ENCODE measurements at places on chromosomes 6 and 20.

DNA sequence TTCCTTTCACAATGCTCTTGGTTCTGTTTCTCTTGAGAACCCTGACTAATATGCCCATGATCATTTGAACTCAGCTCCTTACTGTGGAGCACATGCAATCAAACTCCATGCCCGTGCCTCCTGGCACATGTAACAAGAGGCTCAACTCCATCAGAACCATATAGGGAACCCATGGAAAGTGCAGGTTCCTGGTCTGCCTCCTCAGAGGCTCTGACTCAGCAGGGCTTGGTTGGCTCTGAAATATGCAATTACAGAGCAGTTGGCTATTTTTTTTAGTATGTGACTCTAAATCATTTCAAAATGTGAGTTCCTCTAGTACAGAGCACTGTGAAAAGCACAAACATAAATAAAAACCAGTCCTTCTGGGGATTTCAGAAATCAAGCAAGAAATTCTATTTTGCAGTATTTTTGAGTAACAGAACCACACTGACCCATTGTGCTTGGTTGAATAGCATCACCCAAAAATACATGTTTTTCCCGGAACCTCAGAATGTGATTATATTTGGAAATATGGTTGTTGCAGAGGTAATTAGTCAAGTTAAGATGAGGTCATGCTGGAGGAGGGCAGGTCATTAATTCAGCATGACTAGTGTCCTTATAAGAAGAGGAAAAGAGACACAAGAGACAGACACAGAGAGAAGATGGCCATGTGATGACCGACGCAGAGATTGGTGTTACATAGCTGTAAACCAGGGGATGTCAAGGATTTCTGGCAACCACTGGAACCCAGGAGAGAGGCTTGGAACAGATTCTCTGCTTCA is 13.2 kb upstream of the MAP3K4 start:
- DNase-seq, result no peak

DNA sequence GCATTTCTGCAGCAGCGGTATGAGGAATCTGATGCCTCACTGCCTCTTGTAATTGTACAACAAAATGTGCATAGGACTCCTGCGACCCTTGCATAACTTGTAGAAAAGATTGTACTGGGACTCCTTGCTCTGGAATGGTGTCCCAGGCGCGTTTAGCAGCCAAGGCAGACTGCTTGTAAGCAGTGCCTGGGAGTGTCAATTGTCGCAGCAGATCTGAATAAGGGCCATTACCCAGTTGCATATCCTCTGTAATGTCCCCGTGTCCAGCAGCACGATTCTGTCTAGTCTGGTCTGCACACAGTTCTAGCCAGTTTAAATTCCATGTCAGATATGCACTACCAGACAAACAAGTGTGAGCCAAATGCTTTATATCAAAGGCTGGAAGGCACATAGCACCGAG is 70.7 kb upstream of the BTN3A2 start:
- DNase-seq, result no peak

DNA sequence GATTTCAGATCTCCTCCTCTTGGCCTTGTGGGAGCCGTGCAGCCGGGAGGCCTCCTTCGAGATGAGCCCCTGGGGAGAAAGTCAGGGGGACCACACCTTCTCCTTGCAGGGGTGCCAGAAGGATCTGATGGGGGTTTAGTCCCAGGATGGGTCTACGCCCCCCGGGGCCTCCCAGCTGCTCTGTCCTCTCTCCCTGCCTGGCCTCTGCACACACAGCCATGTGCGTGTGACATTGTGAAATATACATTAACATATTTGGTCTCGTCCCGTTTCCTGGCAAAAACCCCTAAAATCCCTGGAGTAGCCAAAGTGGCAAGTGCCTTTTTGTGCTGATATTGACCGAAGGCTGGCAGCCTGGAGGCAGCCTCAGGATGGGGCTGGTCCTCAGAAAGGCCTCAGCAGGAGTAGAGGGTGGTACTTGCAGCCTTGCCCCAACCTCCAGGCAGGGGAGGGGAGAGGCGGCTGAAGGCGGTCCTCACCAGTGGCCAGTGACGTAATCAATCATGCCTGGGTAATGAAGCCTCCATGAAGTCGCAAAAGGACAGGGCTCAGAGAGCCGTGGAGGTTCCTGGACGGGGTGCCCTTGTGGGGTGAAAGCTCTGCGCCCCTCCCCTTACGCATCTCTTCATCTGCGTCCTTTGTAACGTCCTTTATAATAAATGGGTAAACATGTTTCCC is 5.1 kb upstream of the HELZ2 start:
- no peak for DNase-seq

DNA sequence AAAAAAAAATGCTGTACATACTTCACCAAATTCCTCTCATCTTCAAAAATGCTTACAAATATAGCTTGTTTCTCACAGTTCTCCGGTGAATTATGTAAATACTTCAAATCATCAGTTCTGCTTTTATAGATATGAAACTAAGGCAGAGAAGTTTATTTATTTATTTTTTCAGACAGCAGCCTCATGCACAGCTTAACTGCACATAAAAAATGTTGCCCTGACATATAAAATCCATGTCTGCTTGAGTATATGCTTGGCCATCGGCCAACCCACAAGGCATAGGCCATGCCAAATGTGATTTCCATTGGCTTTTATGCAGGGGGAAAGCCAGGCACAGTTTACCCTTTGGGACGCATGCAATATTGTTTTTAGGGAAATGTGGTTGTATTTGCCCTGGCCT is 57.3 kb upstream of the PHACTR2 start:
- no peak for DNase-seq

DNA sequence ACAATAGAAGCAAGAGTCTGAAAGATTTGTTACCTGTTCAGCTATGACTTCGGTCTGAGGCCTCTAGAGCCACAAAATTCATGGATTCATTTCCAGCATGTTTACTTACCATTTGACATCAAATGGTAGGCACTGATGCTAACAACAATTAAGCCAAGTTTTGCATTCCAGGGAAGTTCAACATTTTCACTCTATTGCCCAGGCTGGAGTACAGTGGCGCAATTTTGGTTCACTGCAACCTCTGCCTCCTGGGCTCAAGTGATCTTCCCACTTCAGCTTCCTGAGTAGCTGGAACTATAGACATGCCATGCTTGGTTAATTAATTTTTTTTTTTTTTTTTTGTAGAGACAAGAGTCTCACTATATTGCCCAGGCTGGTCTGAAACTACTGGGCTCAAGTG is 114.1 kb upstream of the SGK1 start:
- no peak for DNase-seq

GRCh38 chr6:32168807-32169591 is 4.6 kb downstream of the EGFL8 start:
- peak; percentile 62 for DNase-seq

DNA sequence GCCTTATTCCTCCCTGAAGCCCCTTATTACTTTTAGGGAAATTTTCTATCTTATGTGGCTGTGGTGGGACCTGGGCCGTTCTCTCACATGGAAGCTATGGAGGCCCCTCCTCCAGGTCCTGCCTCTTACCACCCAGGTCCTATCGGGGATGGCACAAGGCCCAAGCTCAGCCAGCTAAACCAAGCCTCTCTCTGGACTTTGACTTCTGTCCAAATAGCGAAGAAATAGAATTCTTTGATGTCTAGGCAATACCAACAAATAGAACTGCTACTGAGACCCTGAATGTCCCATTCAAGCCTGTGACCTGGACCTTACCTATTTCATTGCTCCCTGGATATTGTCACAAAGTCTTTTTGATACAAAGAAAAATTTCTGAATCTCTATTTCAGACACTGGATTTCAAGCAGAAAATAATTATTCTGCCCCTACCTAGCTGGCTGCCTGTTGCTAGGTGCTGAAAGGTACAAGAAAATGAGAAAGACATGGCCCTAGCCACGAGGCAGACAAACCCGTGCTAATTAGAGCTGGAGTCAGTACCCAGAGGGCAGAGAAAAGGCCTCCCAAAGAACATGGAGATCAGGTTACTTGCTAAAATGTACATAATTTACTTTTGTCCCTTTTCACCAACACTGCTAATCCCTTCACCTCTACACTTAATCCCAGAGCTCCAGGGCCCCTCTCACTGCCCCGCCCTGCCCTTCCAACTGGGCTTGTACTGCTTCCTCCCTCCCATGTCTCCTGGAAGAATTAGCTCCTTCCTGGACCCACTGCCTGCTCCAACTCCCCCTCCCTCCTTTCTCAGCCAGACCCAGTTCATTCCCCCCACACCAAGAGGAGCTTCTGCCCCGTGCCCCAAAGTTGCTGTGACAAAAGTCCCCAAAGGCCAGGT is 15.5 kb upstream of the NNAT start:
- no peak for DNase-seq

DNA sequence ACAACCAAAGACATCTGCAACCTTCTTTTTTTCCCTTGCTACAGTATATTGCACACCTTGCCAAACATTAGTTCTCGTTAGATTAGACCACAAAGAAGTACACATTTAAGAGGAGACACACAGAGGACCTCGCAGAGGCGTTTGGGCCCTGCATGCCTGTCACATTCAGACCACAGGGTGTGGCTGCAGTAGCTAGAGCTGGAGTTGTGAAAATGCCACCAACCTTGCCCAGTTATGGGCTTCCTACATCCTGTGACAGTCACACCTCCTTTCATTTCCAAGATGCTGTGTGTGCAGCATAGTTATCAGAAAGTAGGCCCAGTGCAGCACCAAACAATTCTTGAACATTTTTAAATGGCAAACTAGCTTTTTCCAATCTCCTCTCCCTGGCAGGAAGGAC is 2.4 kb downstream of the SYNE1 start:
- DNase-seq, result no peak

- DNase-seq, result no peak
These were observed 10.6 kb upstream of the TTPAL start for GRCh38 chr20:44465001-44465560.

DNA sequence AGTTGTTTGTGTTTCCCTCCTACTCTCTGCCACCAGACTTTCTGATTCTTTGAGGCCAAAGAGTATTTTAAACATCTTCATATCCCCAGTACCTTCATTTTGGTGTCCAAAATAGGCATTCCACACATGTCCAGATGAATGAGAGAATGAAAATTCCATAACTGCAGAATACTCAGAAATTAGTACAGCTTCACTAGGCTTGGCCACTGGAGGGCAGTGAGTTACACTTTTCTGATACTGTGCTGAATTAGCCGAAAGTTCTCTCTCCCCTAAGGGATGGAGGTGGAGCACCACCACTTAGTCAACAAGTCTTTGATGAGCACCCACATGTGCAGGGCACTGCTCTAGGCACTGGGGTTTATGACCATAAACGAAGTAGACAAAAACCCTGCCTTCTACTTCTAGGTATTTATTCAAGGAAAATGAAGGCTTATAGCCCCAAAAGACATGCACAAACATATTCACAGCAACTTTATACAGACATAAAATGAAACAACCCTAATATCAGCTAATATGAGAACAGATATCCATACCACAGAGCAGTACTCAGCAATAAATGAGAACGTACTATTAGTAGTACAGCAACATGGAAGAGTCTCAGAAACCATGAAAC is 46.1 kb upstream of the TMEM217 start:
- no peak for DNase-seq

DNA sequence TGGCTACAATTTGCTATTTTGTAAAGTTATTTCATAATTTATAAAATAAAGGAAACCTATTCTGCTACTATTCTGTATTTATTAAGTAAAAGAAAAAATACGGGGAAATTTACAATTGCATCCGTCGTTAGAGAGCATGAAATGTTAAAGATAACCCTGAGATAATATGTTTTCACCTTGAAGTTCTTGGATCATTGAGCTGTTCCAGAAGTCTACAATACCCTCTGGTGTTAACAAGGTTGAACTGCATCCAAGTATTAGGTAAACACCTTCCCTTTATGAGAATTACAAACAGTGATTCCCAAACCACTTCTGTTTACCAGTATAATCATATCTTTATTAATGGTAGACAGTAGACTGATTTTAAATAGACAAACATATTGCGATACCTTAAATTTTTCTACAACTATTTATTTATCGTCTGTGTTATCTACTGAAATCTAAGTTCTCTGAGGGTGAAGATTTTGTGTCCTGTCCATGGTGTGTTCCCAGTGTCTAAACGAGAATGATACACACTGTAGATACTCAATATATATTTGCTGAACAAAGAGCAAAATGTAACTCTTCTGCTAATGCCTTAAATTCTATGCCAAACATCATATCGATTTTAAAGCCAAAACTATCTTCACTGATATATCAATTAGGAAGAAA is 28.2 kb downstream of the TBC1D32 start:
- DNase-seq, result no peak

DNA sequence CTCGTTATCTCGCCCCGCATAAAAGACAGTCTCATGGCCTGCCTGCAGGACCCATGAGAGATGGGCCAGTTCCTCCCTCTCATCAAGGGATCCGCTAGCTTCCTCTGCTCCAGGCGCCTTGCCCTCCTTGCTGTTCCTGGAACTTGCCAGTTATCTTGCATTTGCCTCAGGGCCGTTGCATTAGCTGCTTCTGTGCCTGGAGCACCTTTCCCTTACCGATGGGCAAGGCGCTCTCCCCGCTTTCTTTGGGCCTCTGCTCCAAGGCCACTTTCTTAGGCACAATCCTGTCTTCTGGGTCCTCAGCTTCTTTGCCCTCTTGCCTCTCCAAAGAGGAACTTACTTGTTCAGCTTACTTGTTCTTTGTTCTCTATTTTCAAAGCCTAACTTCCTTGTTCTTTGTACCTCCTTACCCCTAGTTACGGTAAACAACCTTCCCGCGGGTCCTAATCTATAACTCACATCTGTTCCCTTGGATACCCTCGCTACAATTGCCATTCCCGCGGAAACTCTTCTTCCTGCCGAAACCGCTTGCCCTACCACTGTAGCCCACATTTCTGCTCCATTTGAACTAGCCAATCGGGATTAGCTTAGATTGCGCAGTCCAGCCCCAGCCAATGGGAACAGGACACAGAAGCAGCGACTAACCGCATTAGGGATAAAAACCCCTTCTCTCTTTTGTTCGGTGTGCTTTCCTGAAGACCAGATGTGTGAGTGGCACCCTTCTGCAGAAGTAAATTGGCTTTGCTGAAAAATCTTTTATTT is 887 bp upstream of the NSFL1C start:
- no peak for DNase-seq

DNA sequence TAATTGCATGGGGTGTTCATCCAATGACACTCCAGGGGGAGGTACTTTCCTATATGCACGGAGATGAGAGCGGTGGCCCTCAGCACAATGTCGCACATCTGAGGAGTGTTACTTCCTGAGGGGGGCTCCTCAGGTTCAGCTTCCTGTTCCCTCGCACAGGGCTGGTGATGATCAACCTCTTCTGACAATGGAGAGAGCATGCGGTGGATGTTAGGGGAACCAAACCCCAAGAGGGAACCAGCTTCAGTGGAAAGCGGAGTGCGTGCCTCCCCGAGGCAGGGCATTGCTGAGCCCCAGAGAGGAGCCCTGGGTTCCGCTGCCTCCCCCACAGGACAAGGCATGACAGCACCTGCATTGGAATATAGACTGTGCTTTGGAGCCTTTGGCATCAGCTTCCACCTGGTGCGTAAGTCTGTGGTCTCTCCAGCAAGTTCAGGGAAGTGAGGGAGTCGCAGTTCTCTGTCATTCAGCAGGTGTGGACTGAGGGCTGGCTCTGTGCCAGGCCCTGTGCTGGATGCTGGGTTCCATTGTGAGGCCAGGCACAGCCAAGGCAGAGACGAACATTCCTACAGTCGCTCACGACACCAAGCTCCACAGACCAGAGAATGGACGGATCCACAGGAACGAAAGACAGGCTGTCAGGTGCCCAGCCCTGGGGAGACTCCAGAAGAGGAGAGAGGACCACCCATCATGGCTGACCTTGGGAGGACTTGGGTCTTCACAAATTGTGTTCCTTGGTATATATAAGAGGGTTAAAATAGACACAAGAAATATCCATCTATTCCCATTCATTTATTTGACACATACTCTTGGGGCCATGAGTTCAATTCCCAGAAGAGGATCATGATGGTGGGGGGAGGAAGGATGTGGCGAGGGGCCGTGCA is 3.9 kb upstream of the ZNF831 start:
- no peak for DNase-seq
